ENCODE measurements at places on chromosomes 12 and 14. TPM values are rescaled to one million over a fixed set of nuclear protein-coding genes. Genes with fewer than 3 reads are reported as not detected.
A peak's percentile ranks its signal among the peaks of the same experiment; 100 is the strongest.

DNA sequence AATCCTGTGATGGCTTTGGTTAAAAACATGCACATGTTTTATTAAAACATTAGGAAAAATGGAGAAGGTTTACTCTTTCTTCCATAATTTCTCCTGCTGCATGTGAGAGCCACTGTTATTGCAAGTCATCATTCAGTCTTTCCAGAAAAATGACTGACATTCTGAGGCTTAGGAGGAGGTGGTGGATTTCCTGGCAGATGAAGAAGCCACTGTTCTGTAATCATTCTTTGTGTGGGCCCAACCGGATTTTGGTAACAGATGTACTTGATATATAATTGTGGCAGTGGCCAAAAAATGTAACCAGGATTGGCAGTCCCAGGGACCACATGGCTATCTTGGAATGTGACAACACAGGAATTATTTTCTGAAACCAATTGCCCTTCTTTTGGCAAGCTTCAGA, 120.2 kb downstream of the DAAM1 start:
- no peak overlapping the region for H3K27ac ChIP-seq
- H3K4me1 ChIP-seq, result peaks cover 6% of the 10 kb centered on the region
- DNase-seq, result no peak
- H3K4me3 ChIP-seq, result no peak overlapping the region

- peak overlapping the region; percentile 75 for H3K4me3 ChIP-seq
- no peaks in the 10 kb centered on the region for H3K27me3 ChIP-seq
- H3K4me1 ChIP-seq, result peaks cover 62% of the 10 kb centered on the region
Measured at GRCh38 chr12:122081697-122082221, 3.2 kb downstream of the MLXIP start.

GRCh38 chr12:115172521-115172920, 488.5 kb upstream of the TBX3 start:
- no peak overlapping the region for H3K4me3 ChIP-seq
- no peak overlapping the region for H3K27ac ChIP-seq
- DNase-seq, result no peak
- no peaks in the 10 kb centered on the region for H3K36me3 ChIP-seq

DNA sequence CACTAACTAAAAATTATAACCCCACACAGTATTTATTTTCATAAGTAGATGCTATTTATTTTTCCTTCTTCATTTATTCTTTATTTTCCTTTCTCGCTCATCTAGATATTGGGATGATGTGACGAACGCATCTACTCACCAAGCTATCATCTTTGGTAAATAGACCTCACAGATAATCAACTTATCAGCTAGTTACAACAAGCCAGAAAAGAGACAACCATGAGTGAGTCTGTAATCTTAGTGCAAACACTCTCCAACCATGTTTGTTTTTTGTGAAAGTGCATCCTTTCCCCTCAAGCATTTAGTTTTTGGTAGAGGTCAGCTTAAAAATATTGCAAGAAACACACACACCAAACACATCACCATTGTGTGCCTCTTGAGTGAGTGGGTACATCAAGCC, 84.9 kb downstream of the SLC25A21 start:
- no peak overlapping the region for H3K4me3 ChIP-seq
- H3K4me1 ChIP-seq, result no peaks in the 10 kb centered on the region
- no peaks in the 10 kb centered on the region for H3K36me3 ChIP-seq
- no peak for DNase-seq
- H3K27me3 ChIP-seq, result no peaks in the 10 kb centered on the region

- H3K4me3 ChIP-seq, result no peak overlapping the region
- H3K27me3 ChIP-seq, result no peaks in the 10 kb centered on the region
- no peak for DNase-seq
- H3K27ac ChIP-seq, result no peak overlapping the region
- no peaks in the 10 kb centered on the region for H3K36me3 ChIP-seq
Measured at GRCh38 chr12:48302161-48302911, 48.4 kb downstream of the ZNF641 start.

DNA sequence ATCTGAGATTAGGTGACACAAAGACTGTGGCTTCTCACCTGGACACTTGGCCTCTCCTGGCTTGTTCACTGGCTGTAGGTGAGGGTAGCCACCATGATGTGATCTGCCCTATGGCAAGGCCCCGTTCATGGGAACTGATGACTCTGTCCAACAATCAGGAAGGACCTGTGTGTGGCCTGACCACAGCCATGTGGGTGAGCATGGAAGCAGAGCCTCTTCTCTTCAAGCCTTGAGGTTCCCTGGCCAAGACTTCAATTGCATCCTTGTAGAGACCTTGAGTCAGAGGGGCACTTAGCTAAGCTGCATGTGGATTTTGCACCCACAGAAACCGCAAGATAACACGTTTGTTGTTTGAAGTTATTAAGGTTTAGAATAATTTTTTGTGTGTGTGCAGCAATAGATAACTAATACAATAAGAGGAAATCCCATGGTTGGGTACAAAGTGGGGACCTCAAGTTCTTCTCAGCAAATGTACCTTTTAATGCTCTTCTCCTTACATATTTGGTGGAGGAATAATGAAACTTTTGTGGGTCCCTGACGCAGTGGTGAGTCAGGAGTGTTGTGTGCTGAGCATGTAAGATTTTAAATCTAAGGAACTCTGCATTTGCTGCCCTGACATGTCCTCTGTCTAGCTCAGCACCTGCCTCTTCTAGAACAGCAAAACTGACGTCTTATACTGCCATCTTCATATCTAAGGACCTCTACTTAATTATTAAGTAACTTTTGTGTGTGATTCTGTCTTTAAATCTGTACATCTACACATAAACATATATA, 27.5 kb upstream of the PLEKHG7 start:
- no peaks in the 10 kb centered on the region for H3K4me1 ChIP-seq
- no peaks in the 10 kb centered on the region for H3K27me3 ChIP-seq
- no peak overlapping the region for H3K4me3 ChIP-seq
- DNase-seq, result no peak

CRACR2A gene
- 4.8 TPM for total RNA-seq

RTL1 gene
- total RNA-seq, result not detected

KCNC2 gene
- total RNA-seq, result not detected

PTGES3 gene
- 100.0 TPM for total RNA-seq

RFLNA gene
- 0.28 TPM for total RNA-seq

All from heart right ventricle (tissue), 16 donors.